Stimulated activated CD8-positive, alpha-beta memory T cell treated with anti-CD3 and anti-CD28 coated beads, Interleukin-15, amount 100 ng/mL, for 4 hours (primary cell): ENCODE measurements at places on chromosomes 12 and 14.

DNA sequence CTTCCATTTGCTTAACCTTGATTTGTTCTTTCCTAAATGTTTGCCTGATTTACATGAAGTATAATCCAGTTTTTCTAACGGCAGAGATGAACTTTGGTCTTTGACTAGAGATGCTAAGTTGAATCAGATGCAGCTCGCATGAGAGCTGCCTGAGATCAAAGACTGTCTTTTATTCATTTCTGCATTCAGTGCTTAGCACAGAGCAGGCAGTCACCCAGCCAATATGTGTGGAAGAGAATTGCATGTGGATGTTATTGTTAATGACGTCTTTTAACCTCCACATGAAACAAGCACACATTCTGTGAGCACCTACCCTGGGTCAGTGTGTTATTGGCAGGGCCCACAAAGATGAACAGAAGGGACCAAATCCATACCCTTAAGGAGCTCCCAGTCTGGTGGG, 99.2 kb downstream of the SLC5A8 start:
- no peak for DNase-seq

DNA sequence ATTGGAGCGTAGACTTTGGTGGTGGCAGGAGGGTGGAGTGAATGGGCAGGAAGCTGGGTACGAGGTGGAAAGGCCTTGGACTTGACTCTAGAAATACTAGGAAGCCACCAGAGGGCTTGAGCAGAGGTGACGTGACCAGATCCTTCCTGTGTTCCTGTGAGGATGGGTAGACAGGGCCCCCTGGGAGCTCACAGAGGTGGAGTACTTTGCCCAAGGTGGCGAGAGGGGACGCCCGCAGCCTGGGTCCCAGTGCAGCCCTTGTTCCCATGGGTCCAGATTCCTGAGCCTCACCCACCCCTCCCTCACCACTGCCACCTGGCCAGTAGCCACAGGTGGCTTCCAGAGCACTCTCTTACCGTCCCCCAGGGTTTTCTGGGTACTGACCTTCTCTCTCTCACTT, 89.8 kb downstream of the KIF26A start:
- no peak for DNase-seq

DNA sequence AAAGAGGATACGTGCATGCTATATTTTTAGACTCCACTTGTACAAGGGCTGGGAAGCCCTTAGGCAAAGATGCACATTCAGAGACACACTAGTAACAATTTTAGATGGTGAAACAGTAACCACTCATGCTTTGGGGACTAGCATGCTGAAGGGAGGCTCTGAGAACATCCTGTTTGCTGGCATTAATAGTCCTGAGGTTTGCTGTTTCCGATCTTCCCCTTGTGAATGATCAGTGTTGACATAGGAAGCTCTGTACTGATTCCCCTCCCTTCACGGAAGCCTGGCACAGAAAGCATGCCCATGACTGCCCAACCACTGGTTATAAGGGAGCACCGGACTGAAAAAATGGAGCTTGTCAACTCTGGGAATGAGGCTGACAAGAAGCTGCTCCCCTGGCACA, 164.6 kb downstream of the GCH1 start:
- no peak for DNase-seq

DNA sequence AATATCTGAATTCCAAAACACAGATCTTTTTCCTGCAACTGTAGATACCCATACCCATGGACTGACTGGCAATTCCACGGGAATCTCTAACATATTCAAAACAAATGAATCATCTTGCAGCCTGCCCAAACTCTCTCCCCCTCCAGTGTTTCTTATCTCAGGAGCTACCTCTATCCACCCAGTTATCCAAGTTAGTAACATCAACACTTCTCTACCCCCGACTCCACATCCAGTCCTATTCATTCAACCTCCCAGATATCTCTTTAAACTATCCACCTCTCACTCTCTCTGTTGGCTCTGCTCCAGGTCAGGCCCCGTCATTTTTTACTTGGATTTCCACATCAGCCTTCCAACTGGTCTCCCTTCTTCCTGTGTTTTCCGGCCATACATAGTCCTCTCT, 6.7 kb upstream of the KCNH5 start:
- DNase-seq: no peak

DNA sequence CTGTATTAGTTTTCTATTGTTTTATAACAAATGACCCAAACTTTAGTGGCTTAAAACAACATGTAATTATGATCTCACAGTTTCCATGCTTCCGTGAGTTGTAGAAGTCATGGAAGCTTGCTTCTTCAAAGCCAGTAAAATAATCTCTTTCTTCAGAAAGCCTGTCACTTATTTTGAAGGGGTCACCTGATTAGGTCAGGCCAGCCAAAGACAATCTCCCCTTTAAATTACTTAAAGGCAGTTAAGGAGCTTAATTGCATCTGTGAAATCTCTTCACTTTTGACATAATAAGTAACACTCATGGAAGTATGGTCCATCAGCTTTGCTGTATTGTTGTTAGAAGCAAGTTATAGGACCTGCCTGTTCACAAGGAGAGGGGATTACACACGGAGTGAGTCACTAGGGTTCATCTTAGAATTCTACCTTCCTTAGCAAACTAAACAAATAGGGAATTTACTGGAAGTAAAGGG, 89.8 kb downstream of the FAR2 start:
- no peak for DNase-seq

DNA sequence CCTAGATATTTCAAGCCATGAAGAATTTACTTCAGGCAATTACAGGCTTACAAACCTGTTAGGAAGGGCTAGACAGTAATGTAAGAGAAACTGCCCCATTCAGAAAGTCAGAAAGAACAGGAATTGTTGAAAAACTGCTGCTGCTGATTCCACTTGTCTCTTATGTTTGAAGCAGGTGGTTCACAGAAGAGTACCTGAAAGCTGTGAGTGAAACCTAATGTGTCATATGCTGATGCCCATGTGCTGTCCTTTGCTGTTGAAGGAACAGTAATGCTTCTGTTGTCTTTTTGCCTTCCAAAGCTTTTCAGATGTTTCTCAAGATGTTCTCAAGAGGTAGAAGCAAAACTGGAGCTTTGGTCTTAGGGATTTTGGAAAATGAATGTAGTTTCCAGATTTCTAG, 39.0 kb downstream of the MNAT1 start:
- DNase-seq: no peak
